ENCODE measurements at places on chromosomes 1 and 21.

DNA sequence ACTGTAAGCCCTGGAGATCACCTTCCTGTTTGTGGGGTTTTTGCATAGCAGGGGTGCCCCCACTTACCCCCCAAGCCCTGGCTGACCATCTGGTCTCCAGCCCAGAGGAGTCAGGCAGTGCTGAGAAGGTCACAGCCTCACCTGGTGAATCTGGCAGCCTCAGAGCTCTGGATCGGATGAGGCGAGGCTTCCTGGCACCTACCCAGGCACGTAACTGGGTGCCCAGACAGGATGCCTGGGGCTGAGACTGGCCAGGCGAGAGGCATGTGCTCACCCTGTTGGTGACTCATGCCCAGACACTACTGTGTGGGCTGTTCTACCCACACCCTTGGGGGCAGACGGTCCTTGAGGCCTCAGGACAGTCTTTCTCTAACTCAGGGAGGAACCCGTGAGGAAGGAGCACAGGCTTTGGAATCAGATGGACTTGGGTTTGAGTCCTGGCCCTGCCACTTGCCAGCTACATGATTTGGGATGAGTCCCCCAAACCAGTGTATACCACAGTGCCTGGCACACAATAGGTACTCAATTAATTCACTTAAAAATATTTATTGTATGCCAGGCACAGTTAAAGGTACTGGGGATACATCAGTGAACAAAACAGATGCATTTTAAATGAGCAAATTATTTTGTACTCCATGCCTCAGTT, 15.1 kb upstream of the PADI3 start:
- DNase-seq, result peak; percentile 94

- no peak for DNase-seq
These were observed 119.9 kb downstream of the LRRC40 start for GRCh38 chr1:70085521-70085920.

GRCh38 chr1:218898921-218899320, 274.8 kb upstream of the LYPLAL1 start:
- DNase-seq, result no peak

GRCh38 chr1:32187850-32188249, 8.4 kb downstream of the TXLNA start:
- DNase-seq, result no peak

GRCh38 chr1:236081546-236082227, 16.8 kb upstream of the NID1 start:
- DNase-seq, result no peak

DNA sequence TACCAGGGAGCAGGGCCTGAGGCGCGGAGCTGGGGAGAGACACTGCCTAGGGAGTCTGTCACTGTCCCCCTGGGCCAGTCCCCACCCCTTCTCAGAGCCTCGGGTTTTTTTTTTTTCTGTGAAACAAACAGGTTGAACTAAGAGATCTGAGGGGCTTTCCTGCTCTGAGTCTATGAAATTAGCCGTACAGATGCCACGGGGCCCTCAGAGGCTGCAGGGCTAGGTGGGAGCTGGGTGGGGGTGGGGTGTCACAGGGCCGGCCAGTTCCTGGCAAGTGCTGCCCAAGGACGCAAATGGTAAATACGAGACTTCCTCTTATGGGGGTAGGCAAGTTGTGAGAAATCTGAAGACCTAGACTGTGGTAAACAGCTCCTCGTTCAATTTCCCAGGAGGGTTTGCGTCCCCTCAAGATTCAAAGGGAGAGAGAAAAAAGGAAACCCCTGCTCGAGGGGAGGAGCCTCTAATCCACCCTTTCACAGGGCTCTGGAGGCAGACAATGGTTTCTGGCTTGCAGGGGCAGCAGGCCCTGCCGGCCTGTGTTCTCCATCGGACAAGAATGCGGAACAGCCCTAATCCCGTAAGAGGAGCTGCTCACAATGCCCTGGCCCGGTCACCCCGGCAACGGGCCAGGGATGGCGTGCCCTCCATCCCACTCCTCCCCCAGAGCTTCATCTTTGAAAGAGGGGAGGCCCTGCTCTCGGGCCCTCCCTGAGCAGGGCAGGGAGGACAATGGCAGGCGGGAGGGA, 7.8 kb downstream of the NUAK2 start:
- peak; percentile 86 for DNase-seq

GRCh38 chr1:201610858-201611257, 71.9 kb downstream of the NAV1 start:
- no peak for DNase-seq

DNA sequence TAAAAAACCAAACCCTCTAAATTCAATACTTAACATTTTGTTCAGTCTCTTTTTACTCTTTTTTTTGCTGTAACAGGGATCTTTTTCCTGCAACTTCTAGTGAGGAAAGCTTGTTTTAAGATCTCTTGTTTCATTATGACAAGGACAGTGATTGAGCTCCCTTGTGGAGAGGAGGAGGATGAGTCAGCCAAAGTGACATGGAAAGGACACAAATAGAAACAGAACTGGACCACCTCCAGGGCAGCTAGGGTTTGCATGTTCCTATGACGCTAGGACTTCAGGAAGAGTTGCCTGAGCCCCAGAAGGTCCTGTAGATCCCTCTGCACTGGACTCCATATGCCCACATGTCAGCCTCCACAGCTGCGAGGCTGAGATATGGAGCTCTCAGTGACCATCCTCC, 212.6 kb upstream of the FAM78B start:
- no peak for DNase-seq

- peak; percentile 11 for DNase-seq
These were observed 20.4 kb upstream of the KIF14 start for GRCh38 chr1:200640963-200641401.

GRCh38 chr1:166017395-166017794, 149.4 kb downstream of the FAM78B start:
- no peak for DNase-seq

- DNase-seq, result no peak
These were observed 3.2 kb downstream of the ELF3 start for GRCh38 chr1:202013603-202014002.

GRCh38 chr1:229102741-229103391, 168.0 kb upstream of the RAB4A start:
- no peak for DNase-seq

GRCh38 chr1:55374801-55375616, 159.8 kb upstream of the USP24 start:
- no peak for DNase-seq

DNA sequence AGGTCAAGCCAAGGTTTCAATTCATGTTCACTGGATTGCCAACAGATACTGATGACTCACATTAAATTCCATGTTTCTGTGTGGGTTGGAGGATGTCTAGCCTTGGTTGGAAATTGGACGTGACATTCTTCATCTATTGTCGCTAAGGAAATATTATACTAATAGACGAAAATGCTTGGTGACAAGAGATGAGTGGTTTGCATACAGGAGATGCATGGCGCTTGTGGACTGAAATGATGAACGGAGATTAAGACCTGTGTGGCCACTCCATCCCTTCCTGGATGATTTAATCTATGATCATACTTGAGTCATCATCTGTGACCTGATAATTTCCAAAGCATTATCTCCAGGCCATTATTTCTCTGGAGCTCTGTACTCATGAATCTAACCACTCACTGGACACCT, 97.0 kb upstream of the CD34 start:
- peak; percentile 61 for DNase-seq

DNA sequence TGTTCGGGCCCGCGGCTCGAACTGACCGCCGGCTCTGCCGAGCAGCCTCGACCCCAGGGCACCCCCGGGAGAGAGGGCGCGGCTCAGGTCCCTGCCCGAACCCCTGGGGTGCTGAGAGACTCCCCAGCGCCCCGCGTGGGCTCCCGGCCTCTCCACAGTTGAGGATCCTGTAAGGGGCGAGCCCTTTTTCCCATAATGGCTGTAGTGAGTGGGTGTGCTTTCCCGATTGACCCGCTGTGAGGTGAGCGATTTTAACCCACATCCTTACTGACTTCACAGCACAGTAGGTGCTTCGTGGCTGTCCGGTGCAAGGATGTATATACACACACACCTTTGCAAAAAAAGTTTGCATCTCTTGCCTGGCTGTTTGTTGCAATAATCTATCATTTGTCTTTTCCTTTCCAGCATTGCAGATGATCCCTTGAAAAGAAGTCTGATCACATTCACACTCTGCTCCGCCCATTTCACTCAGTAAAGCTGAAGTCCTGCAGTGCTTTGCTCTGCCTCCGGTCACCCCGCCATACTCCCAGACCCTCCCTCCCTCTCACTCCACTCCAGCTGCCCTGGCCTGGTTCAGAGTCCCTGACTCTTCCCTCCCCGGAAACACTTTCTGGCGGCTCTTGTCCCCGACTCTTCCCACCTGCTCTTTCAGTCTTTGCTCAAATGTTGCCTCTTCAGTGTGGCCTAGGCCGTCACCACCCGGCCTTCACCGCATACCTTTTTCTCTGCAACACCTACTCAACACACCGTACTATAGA, 955 bp upstream of the UBE2G2 start:
- DNase-seq, result no peak

DNA sequence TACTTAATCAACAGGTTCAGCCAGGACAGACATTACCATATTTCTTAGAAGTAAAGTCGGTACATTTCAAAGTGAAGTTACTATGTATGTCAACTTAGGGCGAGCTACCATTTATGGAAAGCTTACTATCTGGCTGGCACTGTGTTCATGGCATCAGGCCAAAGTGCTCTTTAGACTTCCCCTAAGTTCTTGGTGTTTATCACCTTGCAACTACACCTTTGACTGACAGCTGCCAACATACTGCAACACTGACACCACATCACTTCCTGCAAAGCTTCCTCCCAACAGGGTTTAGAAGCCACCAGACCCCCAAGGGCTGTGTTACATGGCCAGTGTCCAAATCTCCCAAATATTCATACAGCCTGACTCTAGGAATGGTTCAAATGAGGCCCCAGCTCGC, 61.0 kb downstream of the TIAM1 start:
- no peak for DNase-seq

- DNase-seq, result no peak
These were observed 73.9 kb upstream of the MCOLN3 start for GRCh38 chr1:85122169-85122568.

DNA sequence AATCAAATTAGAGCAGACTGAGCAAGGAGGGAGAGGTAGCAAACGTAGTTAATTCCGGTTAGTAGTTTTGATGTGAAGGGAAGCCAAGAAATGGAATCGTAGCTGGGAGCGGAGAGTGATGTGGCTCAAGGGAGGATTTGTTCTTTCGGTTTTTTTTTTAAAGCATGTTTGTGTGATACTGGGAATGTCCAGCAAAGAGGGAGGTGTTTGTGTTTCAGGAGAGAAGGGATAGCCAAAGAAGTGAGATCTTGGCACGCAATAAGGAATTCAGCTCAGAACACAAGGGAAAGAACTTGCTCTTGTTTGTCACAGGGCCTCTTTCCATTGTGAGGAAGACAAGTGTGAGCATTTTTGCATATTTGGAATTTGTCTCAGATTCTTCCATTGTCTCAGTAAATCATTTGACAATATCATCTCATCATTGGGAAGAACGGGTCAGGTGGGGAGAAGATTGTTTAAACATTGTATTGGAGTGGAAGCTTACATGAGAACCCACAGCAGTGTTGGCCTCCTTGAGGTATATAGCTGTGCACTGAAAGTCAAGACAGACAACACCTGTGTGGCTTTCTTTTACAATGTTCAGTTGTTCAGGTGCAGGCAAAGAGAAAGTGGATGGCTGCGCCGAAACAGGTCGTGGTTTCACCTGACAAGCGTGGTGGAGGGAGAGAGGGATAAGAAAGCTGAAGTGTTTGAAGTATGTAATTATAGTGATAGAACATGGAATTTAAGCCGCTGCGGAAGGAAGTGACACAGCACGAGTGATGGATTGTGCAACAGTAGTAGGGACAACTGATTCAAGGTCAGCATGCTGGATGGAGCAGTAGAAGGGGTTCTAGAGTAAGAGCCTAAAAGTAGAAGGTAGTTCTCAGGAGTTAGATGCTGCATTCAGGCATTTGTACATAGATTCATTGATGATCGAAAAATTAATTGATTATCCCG, 25.4 kb downstream of the FMN2 start:
- no peak for DNase-seq

DNA sequence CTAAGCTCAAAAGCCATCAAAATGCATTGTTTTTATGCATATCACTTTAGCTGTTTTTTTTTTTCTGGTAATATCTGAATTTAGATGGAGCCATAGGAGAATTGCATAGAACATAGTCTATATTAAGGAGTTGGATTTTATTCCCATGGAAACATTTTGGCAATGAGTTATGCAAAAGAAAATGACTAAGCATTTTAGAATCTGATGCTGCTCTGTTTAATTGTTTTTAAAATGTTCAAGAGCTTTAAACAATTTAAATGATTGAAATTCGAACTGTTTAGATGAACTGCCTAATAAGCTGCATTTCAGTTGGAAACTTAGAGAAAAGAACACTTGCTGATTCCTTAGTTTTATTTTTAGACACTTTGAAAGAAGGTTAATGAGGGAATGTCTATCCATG, 1531.5 kb upstream of the B3GALT2 start:
- peak; percentile 63 for DNase-seq

GRCh38 chr1:43547538-43548072, 16.9 kb downstream of the PTPRF start:
- no peak for DNase-seq

- DNase-seq, result no peak
These were observed 92.4 kb upstream of the PGBD5 start for GRCh38 chr1:230518511-230518910.

DNA sequence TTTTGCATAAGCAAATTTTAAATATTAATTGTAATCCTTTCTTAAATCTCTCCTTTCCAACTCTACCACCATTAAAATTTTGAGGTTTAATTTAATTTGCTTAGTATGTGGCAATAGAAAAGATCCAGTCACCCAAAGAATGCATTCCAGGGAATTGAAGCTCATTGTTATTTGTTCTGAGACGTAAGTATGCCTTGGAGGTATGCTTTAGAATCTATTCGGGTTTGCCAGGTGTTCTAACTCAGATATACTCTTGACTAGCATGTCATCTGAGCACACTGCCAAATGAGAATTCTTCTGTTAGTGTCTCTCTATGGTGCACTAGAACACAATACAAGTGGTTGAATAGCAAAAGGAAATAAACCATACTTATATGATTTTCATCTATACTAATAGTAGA, 813.6 kb upstream of the ADGRL2 start:
- no peak for DNase-seq

DNA sequence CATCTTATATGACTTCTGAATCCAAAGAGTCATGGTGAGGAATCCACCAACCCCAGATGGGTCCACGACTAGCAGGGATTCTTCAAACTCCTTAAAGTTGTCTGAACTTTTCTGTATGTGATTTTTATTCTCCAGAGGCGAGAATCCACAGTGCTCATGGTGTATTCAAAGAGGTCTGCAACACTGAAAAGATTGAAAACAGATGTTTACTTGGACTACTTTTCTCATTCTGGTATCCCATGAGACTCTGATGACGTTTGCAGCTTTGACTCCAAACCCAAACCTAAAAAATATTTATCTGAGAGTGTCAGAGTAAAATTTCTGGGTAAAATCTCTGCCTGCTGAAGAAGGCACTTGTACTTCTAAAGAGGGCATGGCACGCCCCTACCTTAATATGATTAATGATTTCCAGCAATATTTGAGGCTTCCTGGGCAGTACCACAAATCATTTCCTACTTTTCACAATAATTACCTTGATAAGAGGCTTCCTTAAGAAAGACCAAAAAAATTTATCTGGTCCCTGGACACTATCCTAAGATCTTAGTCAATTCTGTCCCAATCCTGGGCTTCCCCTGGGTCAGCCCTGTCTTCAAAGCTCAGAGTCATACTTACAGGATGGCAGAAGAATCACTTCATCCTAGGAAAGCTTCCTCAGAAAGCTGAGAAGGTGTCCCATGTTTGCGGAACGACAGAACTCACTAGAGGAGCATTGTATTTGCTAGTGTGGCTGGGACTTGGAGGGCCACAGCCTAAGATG, 76.5 kb upstream of the MAP10 start:
- peak; percentile 26 for DNase-seq

- DNase-seq, result peak; percentile 20
These were observed 137.9 kb downstream of the FAF1 start for GRCh38 chr1:50822035-50822776.

- DNase-seq, result no peak
These were observed 59.3 kb downstream of the VWA5B1 start for GRCh38 chr1:20349971-20350370.

Measured in IMR-90 (cell line).